Dermis blood vessel endothelial cell (primary cell): ENCODE measurements at places on chromosomes 6 and 20. TPM values are rescaled to one million over a fixed set of nuclear protein-coding genes. Genes with fewer than 3 reads are reported as not detected.

The PLN gene
- total RNA-seq, result not detected in 2 replicates

The HLA-DQA1 gene
- total RNA-seq, result not detected in 2 replicates

- no peak for DNase-seq
Measured at GRCh38 chr20:38612751-38613515, 11.3 kb downstream of the ARHGAP40 start.

DNA sequence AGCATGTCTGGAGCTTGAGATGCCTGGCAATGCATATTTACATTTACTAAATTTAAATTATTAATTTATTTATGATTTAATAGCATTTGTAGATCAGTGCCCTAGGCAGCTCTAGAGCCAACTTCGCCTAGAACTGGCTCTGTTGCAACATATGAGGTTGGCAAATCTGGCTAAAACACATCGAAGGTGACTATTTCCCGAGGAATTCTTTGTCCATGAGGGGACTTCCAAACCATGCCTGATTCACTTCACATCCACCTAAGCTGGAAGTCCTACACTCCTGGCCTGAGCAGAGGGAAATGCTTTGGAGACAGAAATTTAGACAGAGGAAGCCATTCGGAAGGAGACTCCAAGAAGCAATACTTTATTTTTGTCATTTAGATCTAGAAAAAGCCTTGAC, 211.0 kb upstream of the ARG1 start:
- DNase-seq, result no peak
